ENCODE measurements at places on chromosomes 7 and 10. TPM values are rescaled to one million over a fixed set of nuclear protein-coding genes. Genes with fewer than 3 reads are reported as not detected.

DNA sequence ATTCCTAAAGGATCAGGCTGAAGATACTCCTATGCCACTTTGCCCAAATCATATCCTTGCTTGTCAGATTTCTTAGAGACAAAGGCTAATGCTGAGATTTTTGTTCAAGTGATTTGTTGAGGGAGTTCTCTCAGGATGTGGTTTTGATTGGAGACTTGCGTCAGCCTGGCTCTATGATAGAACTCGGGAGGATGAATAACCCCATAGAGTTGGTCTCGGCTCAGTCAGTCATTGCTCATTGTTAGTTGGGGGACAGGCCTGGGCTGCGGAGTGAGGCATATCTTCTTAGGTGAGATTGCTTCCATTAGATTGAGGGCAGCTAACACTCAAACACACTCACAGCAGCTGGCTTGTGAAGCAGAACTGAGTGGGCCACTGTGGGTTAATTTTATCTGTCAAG is 203.4 kb downstream of the KIF20B start:
- no peak for DNase-seq

DNA sequence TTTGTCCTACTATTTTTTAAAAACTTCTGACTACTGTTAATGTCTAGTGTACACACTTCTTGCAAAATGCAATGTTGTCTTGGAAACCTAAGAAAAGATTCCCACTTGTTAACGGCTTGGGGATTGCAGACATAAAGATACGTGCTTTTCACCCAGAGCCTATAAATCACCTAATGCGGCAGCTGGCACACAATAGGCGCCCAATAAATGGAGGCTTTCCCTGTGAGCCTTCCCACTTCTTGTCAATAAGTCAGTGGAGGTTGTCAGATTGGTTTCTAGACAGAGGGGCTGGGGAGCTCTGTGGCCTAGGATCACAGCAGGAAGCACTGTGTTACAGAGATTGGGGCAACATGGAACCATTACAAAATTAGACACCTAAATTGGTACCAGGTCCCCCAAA is 74.7 kb downstream of the VSTM4 start:
- DNase-seq, result no peak

GRCh38 chr7:73593207-73594045 is 15.0 kb upstream of the TBL2 start:
- DNase-seq, result no peak

DNA sequence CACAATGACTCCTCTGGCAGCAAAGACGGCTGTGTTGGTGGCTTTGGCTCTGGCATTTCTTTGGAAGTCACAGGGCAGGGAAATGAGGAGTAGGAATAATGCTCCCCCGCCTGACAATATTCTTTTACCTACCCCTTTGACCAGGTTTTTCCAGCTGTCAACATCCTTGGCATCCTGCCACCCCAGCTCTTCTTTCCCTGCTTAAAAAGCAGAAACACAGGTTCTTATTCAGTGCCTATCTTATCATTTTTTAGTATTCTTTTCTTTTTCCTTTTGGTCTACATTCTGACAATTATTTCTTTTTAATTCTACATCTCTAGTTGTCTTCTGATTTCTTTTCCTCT is 97.7 kb downstream of the CREB5 start:
- no peak for DNase-seq

- no peak for DNase-seq
Measured at GRCh38 chr7:103123529-103123928, 25.4 kb downstream of the NAPEPLD start.

DNA sequence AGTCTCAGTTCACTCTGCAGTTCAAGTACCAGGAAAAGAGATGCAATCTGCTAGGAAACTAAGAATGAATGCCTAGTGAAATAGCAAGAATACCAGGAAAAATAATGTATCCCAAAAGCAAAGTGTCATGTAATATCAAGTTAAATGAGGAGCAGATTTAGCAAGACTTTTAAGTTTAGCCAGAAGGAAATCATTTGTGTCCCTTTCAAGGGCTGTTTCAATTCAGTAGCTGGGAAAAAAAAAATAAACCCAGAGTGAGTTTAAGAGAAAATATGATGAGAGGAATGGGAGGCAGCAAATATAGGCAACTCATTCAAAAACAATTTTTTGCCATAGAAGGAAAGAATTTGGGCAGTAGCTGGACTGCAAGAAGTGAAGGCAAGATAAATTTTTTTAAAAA is 135.8 kb downstream of the DGKB start:
- no peak for DNase-seq

GRCh38 chr7:80611779-80612178 is 26.7 kb upstream of the CD36 start:
- DNase-seq, result peak; percentile 69

GRCh38 chr7:29254591-29254990 is 60.0 kb downstream of the CHN2 start:
- DNase-seq, result no peak

DNA sequence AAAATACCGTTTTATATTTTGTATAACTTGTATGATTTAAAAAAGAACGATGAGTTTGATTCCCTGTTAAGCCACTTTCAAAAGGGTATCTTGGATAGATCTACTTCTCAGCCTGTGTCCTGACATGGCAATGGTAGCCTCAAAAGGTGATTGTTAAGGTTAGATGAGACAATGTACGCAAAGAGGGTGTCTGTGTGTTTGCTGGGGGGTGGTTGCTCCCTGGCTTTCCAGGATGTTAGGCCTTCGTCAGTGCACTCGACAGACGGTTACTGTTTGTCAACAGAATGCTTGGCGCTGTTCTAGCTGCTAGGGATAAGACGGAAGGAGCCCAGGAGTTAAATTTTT is 90.3 kb downstream of the NEURL1 start:
- no peak for DNase-seq

DNA sequence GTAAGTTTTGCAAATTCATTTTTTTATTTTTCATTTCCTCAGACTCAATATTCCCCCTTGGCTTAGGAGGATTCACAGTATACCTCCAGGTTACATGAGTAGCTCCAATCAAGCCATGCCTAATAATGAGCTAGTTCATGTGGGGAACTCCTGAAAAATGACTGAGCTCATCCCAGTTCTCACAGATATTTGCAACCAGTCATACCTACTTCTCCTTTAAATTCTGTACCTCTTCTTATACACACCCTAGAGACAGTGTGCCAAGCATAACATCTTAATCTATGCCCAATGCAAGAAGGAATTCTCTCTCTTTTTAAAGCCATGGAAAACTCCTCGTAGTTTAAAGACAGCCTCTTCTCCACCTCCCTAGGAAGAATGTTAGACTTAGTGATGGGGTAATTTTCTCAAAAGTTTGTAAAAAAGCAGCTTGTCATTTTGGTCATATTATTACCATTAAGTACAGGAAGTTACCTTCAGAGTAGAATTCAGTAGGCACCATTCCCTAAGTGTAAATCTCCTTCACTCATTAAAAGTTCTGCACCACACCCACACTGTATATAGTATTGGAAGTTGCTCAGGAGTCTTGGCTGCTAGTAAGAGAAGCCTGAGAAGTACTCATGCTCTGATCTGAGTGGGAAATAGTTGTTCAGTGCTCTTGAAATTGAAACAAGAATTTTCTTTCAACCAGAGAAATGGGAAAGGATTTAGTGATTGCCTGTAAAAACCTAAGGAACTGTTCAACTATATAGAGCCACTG is 72.7 kb downstream of the PTPRZ1 start:
- DNase-seq, result no peak

GRCh38 chr7:15007507-15007906 is 105.0 kb upstream of the DGKB start:
- no peak for DNase-seq

DNA sequence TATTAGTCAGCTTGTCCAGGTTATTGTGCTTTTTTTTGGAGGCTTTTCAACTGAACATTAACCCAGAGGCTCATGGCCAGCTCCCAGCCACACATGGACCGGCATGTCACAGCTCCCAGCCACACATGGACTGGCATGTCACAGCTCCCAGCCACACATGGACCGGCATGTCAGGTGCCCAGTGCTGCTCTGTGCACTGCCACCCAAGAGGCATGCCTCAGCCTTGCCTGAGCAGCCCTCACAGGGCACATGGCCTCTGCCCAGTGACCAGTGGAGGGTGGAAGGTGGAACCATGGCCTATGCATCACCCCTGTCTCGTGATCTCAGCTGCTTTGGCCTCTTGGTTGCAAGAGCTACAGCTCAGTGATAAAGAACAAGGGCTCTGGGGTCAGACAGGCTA is 119.8 kb downstream of the OAT start:
- DNase-seq, result no peak

The NACAD gene
- 1.9 TPM for total RNA-seq

DNA sequence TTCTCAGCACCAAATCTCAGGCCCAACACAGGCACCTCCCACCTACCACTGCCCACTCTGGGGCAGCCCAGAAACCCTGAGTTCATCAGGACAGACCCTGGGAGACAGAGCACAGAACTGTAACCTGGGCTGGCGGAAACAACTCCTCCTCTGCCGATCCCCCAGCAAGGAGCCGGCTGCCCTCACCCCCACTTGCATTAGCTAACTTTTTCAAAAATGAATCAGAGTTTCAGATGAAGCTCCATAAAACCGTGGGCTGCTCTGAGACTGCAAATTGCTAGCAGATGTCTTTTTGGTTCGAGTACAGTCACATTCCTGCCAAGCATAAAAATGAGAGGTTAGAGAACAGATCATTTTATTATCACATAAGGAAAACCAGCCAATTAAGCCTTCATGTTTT is 93.4 kb upstream of the PARD3 start:
- DNase-seq, result no peak

The ZMIZ1 gene
- total RNA-seq, result 58.2 TPM

The FANK1 gene
- 0.37 TPM for total RNA-seq

The TMEM168 gene
- total RNA-seq, result 23.3 TPM

DNA sequence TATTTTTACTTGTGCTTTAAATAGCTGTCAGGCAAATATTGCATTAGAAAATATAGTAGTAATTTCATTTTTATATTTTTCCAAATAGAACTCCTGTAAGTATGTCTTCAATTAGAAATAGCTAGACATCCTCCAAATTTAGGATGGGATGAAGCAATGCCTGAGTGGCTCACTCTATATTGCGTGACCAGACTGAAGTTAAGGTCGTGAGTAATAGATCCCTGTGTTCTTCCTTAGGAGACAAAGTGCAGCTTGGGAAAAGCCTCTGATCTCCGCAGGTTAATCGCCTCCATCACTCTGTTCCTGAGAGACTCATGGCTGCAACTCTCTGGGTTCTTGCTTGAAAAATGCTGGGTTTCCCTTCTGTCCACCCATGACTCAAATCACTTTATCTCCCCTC is 484.8 kb upstream of the ANKRD30A start:
- DNase-seq, result no peak

DNA sequence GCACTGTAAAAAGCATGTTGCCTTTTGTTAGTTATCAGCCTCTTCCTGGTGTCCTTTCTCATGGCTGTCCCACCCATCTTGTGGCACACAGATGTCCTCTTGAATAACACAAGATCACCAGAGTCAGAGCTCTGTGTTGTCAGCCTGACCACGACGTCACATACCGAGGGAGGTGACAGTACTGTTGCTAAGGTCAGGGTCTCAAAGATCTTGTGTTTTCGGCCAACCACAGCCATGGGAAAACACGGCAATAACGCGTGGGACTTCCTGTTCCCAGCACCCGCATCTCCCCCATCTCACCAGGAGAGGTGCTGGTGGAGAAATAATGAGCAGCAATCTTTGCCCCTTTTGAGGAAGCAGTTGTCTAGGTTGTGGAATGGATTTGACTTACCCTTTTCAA is 40.4 kb downstream of the NPVF start:
- no peak for DNase-seq

GRCh38 chr10:27240212-27241009 is at the start of gene ACBD5:
Gene ACBD5, minus strand, starts transcription at chr10:27240797. Its CDS starts 109 bp downstream, at chr10:27240688.
- peak; percentile 88 for DNase-seq

The AKR1C1 gene
- total RNA-seq, result 15.4 TPM

- DNase-seq, result no peak
Measured at GRCh38 chr7:103680161-103681144, 234.4 kb upstream of the SLC26A5 start.

- DNase-seq, result no peak
Measured at GRCh38 chr7:129845972-129846327, 106.8 kb downstream of the UBE2H start.

- DNase-seq, result no peak
Measured at GRCh38 chr10:48768144-48768766, 83.6 kb downstream of the WDFY4 start.

DNA sequence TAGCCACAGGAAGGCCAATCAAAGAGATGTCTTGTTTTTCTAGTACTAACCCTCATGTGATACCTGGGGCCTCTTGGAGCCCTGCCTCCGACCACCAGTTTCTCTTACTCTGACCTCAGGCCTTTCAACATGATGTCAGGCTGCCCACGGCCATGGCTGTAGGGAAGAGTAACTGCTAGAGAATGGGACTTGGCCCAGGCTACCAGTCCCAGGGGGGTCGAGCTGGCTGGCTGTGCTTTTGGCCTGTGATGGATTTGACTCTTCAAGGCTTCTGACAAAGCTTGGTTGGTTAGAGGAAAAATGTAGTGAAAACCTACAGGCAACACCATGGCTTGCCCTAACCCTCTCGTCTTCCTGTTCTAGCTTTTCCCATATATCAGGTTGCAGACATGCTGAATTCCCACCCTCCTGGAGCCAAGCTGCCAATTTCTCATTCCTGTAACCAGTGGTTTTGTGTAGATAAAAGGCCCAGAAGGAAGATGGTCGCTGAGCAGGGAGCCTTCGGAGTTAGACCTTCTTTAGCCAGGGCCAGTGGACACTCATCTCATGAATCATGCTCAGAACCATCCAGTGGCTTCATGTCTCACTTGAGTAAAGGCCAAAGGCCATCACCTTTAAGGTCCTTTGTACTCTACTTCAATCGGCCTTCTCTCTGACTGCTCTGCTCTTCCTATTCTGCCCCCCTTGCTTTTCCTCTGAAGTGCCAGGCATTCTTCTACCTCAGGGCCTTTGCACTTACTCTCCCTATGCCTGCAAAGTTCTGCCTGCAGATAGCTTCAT is 19.7 kb downstream of the SUFU start:
- DNase-seq, result no peak

DNA sequence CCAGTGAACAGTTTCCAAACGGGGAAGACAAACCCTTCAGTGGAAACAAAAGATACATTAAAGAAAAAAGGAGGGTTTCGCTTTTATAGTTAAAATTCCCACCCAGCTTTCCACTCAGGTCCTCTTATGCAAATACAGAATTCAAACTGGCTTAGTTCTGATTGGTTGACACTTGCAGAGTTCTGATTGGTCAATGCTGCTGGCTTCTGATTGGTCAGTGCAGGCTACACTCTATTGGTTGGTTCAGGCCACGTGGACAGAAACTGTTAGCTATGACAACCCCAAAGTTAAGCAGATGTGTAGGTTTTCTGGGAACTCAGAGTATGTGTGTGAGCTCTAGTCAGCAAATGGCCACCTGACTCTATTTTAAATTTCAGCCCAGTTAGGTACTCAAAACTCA is 80.0 kb downstream of the FBXL13 start:
- no peak for DNase-seq

DNA sequence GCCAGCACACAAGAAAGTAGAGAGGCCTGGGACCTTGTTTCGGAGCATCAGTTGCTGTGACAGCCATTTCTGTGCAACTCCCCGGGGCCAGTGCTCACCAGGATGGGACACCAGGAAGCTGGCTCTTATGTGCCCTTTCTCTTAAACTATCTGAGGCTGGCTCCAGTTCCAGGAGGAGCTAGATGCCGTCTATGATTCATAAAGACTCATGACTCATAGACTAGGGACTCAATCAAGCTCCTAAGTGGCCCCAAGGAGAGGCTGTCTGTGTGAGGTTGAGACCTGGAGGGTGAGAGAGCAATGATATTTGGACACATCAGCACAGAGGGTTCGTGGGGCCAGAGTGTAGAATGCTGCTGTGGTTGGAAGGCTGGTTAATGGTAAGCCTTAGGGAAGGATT is 580.1 kb downstream of the CCSER2 start:
- DNase-seq, result no peak

- no peak for DNase-seq
Measured at GRCh38 chr10:55491712-55492111, 690.7 kb upstream of the PCDH15 start.

The CPXM2 gene
- total RNA-seq, result 11.2 TPM

The GALNT17 gene
- 84.6 TPM for total RNA-seq

Data from heart left ventricle (tissue), 16 donors.